Spleen (tissue), 13 donors: ENCODE measurements at places on chromosomes 11 and 22.

- peaks cover 81% of the 10 kb centered on the region for H3K36me3 ChIP-seq
- H3K27ac ChIP-seq = peak overlapping the region; percentile 90
- no peaks in the 10 kb centered on the region for H3K27me3 ChIP-seq
- no peak overlapping the region for H3K4me3 ChIP-seq
- H3K4me1 ChIP-seq = peaks cover 66% of the 10 kb centered on the region
These were observed 100.8 kb downstream of the TRAF6 start for GRCh38 chr11:36409152-36409816.

- peaks cover 2% of the 10 kb centered on the region for H3K36me3 ChIP-seq
- no peak overlapping the region for H3K27ac ChIP-seq
- peaks cover 71% of the 10 kb centered on the region for H3K4me1 ChIP-seq
- peak overlapping the region; percentile 97 for H3K4me3 ChIP-seq
These were observed 1.7 kb downstream of the SBF1 start for GRCh38 chr22:50473088-50473487.

GRCh38 chr11:101453682-101454081 lies 130.1 kb downstream of the TRPC6 start:
- H3K27me3 ChIP-seq = no peaks in the 10 kb centered on the region
- no peaks in the 10 kb centered on the region for H3K36me3 ChIP-seq
- no peak overlapping the region for H3K27ac ChIP-seq
- no peaks in the 10 kb centered on the region for H3K4me1 ChIP-seq

DNA sequence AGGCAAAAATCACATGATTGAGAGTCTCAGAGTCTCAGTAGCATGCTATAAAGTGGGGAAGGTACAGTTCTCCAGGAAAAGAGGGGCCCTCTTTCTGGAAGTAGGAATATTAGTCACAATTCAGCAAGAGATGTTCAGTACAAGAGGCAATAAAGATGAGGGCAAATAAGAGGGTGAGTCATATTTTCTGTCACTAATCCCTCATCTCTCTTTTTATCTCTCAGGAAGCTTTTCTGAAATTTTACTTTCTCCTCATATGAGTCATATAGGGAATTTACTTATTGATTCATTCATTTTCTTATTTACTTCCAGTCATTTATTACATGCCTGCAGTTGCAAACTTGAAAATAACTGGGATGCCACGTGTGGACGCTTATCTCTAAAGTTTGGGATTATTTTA lies 3.4 kb upstream of the NXPE1 start:
- no peak overlapping the region for H3K27ac ChIP-seq
- H3K4me1 ChIP-seq = no peaks in the 10 kb centered on the region
- no peaks in the 10 kb centered on the region for H3K36me3 ChIP-seq
- no peak for DNase-seq
- H3K4me3 ChIP-seq = no peak overlapping the region

GRCh38 chr11:75347781-75348566 lies 3.5 kb downstream of the ARRB1 start:
- H3K4me1 ChIP-seq = peaks cover 96% of the 10 kb centered on the region
- no peaks in the 10 kb centered on the region for H3K27me3 ChIP-seq
- H3K4me3 ChIP-seq = no peak overlapping the region
- H3K36me3 ChIP-seq = no peaks in the 10 kb centered on the region
- peak overlapping the region; percentile 93 for H3K27ac ChIP-seq

GRCh38 chr22:22866381-22867111 lies 21.1 kb upstream of the IGLL5 start:
- no peak overlapping the region for H3K27ac ChIP-seq
- H3K27me3 ChIP-seq = no peaks in the 10 kb centered on the region
- no peak for DNase-seq
- peaks cover 19% of the 10 kb centered on the region for H3K4me1 ChIP-seq
- no peak overlapping the region for H3K4me3 ChIP-seq

- no peaks in the 10 kb centered on the region for H3K36me3 ChIP-seq
- no peaks in the 10 kb centered on the region for H3K27me3 ChIP-seq
- H3K27ac ChIP-seq = no peak overlapping the region
- no peak overlapping the region for H3K4me3 ChIP-seq
These were observed 64.1 kb upstream of the BIRC3 start for GRCh38 chr11:102253020-102253715.

GRCh38 chr22:36329254-36330078 lies 58.3 kb downstream of the MYH9 start:
- no peaks in the 10 kb centered on the region for H3K36me3 ChIP-seq
- peak; percentile 78 for DNase-seq
- H3K4me3 ChIP-seq = peak overlapping the region; percentile 59
- H3K27ac ChIP-seq = peak overlapping the region; percentile 91
- no peaks in the 10 kb centered on the region for H3K27me3 ChIP-seq
- peaks cover 100% of the 10 kb centered on the region for H3K4me1 ChIP-seq

- H3K36me3 ChIP-seq = no peaks in the 10 kb centered on the region
- peaks cover 15% of the 10 kb centered on the region for H3K27me3 ChIP-seq
- peaks cover 33% of the 10 kb centered on the region for H3K4me1 ChIP-seq
- DNase-seq = no peak
- H3K4me3 ChIP-seq = peak overlapping the region; percentile 70
- peak overlapping the region; percentile 70 for H3K27ac ChIP-seq
These were observed 683 bp upstream of the FADS3 start for GRCh38 chr11:61892085-61892370.
